ENCODE measurements at places on chromosomes 12 and 14.

GRCh38 chr12:49905718-49906314 lies 2.1 kb upstream of the FAIM2 start:
- DNase-seq = no peak

GRCh38 chr14:77542421-77543239 lies 44.0 kb upstream of the ISM2 start:
- DNase-seq = no peak

GRCh38 chr12:111084158-111084557 lies 163.8 kb upstream of the MYL2 start:
- DNase-seq = no peak

- DNase-seq = no peak
Observed at GRCh38 chr12:86724716-86725115, 468.5 kb upstream of the MGAT4C start.

DNA sequence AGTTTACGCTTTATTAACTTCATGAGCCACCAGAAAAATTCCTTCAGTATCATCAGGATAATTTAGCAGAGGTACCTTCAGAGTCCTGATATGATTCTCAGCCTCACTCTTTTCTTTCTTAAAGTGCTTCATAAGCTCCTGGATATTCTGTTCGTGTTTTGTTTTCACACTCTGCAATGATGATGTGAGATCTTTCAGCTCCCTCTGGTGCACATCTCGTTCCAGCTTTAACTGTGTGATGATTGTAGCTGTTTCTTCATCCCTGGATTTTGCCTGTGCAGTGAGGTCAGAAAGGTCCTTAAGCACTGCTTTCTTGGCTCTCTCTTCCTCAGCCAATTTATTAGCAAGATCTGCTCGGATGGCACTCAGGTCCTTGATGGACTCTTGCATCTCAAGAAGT lies 156.7 kb downstream of the CEP128 start:
- DNase-seq = no peak

GRCh38 chr14:23566112-23566777 lies 1.3 kb downstream of the AP1G2 start:
- DNase-seq = no peak

GRCh38 chr12:13465635-13466034 lies 269.1 kb downstream of the EMP1 start:
- no peak for DNase-seq

DNA sequence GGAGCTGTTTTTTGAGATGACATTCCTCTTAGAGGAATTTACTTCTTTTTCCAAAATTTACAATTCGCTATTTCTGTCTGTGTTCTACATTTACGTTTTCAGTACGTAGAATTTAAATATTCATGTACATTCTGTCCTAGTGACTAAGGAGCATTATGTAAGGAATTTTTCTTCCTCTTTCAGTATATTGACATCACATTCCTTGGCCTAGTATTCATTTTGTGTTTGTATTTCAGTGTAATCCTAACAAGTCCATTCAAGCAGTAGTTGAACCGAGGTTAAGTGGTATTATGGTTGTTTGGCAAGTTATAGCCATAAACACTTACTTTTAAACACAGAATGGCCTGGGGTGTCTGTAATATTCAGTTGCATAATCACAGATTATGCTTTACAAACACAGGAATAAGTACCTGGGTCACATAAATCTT lies 465.2 kb downstream of the PCNX1 start:
- DNase-seq = no peak

- peak; percentile 69 for DNase-seq
Observed at GRCh38 chr12:66409195-66409871, 107.0 kb downstream of the HELB start.

DNA sequence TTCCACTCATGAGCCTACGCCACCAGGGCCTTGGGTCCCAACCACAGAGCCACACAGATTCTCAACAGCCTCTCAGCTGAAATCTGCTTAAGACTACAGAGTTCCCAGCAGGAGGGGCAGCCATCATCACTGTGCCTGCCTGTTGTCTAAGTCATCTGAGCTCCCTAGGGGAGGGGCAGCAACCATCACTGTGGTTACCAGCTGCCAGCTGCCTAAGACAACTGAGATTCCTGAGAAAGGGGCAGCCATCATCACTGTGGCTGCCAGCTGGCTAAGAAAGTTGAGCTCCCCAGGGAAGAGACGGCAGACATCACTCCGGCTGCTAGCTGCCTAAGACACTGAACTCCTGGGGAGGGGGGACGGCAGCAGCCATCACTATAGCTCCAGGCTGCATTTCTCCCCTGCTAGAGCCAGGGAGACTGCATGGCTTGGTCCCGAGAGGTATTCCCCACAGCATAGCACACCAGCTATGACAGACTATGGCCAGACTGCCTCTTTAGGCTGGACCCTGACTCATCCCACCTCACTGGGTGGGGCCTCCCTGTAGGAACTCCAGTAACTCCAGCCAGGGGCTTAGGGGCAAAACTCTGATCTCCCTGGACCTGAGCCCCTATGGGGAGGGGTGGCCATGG lies 37.2 kb upstream of the C14orf132 start:
- no peak for DNase-seq

- no peak for DNase-seq
Observed at GRCh38 chr14:68293404-68293803, 473.8 kb downstream of the RAD51B start.

DNA sequence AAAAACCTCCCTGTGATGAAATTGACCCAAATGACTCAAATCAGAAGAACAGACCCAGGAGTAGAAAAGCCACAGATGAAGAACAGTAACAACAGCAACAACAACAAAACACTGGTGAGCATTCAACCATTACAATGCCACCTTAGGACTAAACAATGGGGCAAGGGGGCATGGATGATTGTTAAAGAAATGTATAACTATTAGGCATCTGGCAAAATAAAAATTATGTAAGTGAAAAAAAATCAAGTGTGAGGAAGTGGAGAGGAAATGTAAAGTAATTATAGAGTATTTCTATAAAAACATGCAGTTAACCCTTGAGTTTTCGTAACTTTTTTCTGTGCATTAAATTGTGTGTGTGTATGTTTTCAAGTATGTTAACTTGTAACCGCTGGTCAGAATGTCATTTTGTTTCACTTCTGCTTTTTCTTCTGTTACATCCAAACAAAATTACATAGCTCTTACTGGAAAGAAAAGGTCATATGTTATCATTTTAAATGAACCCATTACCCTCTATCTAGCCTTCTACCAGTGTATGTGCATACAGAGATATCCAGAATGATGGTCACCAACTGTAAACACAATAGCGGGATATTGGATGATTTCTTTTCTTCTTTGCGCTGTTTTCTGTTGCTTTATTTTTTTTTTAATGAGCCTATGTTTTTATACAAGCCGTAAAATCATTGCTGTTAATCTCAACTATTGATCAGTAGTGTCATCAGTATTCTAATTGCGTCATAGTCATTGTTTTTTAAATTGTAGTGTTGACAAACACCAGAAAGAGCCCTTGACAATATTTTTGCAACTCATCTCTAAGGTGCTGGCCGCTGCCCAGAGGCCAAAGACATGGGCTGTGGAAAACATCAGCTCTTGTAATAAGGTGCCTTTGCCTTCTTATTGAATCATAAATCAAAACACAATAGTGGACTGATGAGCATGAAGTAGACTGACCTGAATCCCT lies 170.6 kb downstream of the CRADD start:
- peak; percentile 72 for DNase-seq

GRCh38 chr14:59303216-59303615 lies 114.7 kb downstream of the DAAM1 start:
- DNase-seq = no peak

DNA sequence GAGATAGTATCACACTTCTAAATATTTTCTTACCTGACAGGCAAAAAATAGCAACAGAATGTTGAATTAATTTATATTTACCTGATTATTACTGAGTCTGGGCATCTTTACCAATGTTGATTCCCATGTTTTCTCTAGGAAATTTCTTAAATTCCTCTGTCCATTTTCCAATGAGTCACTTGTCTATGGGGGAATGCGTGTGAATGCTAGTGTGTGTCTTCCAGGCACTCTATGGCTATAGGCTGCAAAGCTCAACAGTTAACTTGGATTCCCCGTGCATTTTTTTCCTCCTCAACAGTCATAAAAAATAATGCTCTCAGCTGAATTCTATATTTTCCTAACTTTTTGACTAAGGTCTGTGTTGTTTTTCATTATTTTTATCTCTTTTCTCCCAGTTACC lies 1385.8 kb upstream of the FLRT2 start:
- DNase-seq = no peak

DNA sequence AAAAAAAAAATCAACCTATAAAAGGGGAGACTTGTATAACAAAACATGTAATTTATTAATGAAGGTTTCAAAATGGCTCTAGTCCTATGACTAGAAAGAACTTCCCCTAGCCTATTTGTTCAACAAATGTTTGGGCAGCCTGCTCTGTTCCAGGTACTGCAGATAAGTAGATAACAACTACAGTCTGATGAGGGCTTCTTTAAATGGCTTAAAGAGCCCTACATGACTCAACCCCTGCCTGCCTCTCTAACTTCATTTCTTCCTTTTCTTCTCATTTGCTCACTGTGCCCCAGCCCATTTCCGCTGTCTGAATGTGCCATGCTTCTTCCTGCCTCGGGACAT lies 21.5 kb downstream of the ALDH6A1 start:
- DNase-seq = no peak

- DNase-seq = no peak
Observed at GRCh38 chr12:62127516-62127915, 132.7 kb upstream of the USP15 start.

- DNase-seq = no peak
Observed at GRCh38 chr14:89141862-89142261, 275.2 kb downstream of the FOXN3 start.

DNA sequence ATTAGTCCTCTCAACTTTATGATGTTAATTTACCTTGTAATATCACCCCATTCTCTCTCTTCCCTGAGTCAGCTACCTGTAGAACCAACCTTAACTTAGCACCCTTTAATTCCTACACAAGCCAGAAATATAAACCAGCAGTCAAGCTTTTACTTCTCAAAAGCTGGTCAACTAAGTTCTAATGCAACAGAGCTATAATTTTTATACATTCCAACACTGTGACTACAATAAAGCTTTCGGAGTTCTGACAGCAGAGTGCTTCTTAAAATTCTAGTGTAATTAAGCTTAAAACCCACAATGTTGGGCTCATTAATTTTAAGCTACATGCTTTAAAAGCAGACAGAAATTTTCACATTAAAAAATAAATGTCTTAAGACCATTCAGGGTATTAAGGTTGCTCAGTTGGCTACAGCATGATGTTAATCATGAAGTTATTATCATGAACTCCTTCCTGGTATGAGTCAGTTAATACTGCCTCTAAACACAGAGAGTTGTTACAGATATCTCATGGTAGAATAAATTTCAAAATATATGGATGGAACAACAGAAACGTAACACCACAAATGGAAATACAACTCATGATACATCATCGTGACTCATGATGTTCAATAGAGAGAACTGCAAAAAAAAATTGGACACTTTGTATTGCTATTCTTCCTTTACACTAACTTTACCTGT lies 126.7 kb downstream of the EPS8 start:
- no peak for DNase-seq

GRCh38 chr12:112540021-112540420 lies 121.3 kb downstream of the PTPN11 start:
- DNase-seq = no peak

DNA sequence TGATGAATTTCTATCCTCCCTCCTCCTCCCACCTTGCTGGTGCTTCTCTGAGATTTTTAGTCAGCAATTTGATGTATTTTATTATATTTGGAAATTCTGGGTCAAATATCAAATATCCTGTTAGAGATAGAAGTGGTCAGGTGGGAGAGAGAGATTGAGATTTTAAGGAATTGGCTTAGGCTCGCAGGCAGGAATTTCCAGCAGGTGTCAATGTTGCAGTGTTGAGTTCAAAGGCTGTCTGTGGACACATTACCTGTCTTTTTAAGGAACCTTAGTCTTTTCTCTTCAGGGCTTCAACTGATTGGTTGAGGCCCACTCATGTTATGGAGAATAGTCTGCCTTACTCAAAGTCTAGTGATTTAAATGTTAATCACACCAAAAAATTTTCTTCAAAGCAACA lies 457.3 kb downstream of the FLRT2 start:
- no peak for DNase-seq

DNA sequence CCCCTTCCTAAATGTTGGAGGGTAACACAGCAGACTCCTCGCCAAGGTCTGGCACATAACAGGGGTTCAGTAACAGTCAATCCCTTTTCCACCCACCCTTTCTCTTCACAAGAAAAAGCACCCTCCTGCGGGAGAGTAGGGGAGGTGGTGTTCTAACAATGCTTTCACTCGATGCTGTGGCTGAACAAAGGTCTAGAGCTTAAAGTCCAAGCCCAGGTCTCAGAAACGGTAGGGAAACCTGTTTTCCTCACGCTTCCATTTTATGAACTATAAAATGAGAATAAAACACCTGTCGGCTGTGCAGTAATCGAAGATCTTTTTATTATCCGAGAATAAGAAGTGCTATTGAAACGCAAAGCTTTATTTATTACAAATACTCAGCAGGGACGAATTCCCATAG lies 20.9 kb upstream of the CACNA2D4 start:
- no peak for DNase-seq

DNA sequence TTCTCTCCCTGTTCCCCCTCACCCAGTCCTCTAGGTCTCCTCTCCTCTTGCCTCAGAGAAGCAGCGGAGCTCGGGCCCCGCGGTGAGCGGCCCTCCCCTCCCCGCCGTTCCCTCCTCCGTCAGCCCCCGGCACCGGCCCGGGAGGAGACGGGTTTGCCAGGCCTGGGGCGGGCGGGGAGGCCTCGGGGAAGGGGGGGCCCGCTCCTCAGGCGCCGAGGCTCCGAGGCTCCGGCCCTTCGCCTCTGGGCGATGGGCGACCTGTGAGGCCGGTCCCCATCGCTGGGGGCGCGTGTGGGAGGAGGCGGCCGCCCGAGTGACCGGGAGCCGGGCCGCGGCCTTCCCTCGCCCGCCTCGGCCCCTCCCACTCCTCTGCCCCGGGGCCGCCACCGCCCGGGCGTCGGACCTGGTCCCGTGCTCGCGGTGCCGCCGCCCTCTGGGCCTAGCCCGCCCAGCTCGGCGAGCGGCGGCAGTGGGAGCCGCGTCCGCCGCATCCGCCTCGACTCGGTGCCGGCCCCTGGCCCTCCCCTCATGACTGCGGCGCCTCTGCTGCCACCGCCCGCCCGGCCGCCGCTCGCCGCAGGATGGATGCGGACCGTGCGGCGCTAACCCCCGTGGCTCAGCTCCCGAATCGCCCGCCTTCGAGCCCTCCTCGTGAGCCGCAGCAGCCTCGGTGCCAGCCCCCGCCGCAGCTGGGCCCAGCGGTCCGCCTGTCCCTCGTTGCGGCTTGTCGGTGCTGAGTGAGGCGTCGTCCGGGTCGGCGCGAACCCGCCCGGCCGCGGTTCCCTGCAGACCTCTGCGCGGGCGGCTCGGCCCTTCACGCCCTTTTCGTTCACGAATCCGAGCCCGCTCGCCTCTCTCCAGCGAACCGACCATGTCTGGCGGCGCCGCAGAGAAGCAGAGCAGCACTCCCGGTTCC lies 574 bp downstream of the WNK1 start:
- peak; percentile 58 for DNase-seq

Data from activated CD4-positive, alpha-beta T cell treated with anti-CD3 and anti-CD28 coated beads, Interleukin-2, Interleukin-6, amounts not matched to agents 100 ng/mL and 50 ng/mL, durations not matched to agents 16 hours and 8 hours (primary cell).